RWPE2 (cell line): ENCODE measurements at places on chromosomes 12 and 14.
A peak's percentile ranks its signal among the peaks of the same experiment; 100 is the strongest.

- DNase-seq, result no peak
Observed at GRCh38 chr14:64569138-64569631, 19.4 kb downstream of the PPP1R36 start.

- DNase-seq, result no peak
Observed at GRCh38 chr12:81080431-81080983, 2.6 kb downstream of the ACSS3 start.

DNA sequence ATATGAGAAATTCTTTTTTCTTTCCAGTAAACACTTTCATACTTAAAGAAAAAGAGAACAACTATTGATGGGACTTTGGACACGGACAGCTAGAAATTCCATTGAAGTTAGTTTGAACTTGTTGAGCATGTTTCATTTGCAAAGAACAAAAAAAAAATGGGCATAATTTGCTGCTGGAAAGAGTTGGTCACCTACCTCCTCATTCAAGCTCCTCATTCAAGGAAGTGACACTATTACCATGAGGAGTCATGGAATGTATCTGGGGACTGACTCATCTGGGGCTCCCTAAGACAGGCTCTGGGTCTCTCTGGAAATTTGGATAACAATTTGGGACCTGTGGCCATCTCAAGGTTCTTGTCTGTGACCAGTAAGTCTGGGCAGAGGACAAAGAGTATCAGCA, 50.4 kb downstream of the KICS2 start:
- no peak for DNase-seq

DNA sequence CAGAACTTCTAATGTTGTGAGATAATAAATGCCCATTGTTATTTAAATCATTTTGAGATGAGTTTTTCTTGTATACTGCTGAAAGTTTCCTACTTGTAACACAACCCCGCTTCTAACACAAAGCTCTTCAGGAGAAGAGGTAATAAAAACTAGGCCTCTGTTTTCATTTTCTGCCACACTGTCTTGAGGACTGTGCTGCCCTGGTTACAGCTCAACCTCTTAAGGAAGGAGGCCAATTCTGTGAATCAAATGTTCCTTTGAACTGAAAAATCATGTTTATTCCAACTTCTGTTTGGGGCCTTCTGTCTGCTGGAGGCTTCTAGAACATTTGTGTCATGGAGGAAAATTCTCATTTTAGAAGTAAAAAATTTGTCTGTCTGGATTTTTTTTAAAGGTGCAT, 100.3 kb downstream of the LRIG3 start:
- DNase-seq, result no peak

DNA sequence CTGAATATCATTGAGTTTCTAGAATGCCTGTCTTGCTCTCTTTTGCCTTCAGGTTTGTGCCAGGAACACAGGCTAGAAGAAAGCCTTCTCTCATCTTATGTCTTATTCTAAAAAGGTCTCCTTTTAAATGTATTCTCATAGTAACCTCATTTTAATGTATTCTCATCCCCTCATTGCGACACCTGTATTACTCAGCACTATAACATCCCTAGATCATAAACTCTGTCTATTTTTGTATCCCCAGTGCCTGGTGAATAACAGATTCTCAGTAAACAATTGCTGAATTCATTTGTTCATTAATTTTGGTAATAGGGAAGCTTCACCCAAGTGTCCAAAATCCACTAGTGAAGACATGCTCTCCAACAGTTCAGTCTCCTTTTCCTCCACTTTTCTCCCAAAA, 8.8 kb upstream of the LRRK2 start:
- DNase-seq, result no peak

GRCh38 chr12:125304029-125304428, 238.8 kb downstream of the AACS start:
- no peak for DNase-seq

- no peak for DNase-seq
Observed at GRCh38 chr12:17918013-17918412, 172.0 kb downstream of the RERGL start.

GRCh38 chr14:79352076-79352630, 859.2 kb downstream of the DIO2 start:
- DNase-seq, result no peak

DNA sequence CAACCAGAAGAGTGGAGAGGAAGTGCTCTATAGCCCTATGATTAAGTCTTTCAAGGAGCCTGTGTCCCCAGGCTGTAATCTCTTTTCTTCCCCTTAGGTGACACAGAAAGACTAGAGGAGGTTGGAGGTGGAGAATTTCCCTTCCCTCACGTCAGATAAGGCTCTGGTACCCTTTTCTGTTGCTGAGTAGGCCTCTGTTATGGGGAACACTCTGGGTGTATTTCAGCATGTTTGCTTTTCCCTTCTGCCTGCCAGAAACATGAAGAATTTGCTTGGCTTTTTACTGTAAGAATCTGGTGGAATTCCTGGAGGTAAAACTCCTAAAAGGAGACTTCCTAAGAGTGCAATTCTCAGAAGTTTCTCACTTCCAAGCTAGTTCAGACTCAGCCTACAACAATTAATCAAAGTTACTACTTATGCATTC, 58.3 kb downstream of the SIX1 start:
- no peak for DNase-seq

GRCh38 chr12:116558280-116559161, 660 bp upstream of the MAP1LC3B2 start:
- no peak for DNase-seq

DNA sequence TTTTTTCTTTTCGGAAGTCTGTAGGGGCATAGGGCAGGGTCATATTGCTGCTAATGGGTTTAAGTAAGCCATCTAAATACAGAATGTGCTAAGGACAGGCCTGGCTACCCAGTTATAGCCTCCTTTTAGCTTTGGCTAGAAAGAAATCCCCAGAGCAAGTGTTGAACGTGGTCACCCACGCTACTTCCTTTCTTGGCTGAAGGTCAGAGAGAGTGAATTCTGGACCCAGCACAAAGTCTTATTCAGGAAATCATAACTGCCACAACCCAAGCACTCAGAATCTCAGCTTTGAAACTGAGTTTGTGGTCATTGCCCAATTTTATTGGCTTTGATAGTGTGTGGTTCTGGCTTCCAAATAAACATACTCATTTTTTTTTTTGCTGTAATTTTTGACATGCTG, 542.1 kb upstream of the ATP2B1 start:
- DNase-seq, result no peak

GRCh38 chr14:68921666-68922065, 57.4 kb downstream of the ACTN1 start:
- no peak for DNase-seq

- no peak for DNase-seq
Observed at GRCh38 chr14:76615331-76615730, 145.9 kb upstream of the VASH1 start.

- no peak for DNase-seq
Observed at GRCh38 chr12:106135781-106136180, 3.0 kb downstream of the NUAK1 start.

- no peak for DNase-seq
Observed at GRCh38 chr12:113961921-113962710, 4.0 kb downstream of the RBM19 start.

- DNase-seq, result no peak
Observed at GRCh38 chr12:21818627-21819026, 44.1 kb upstream of the KCNJ8 start.

- DNase-seq, result peak; percentile 99
Observed at GRCh38 chr14:103333754-103334643, at the start of gene EIF5. EIF5 (plus strand) TSS chr14:103334237; CDS start chr14:103335861, 1,624 bp downstream.

DNA sequence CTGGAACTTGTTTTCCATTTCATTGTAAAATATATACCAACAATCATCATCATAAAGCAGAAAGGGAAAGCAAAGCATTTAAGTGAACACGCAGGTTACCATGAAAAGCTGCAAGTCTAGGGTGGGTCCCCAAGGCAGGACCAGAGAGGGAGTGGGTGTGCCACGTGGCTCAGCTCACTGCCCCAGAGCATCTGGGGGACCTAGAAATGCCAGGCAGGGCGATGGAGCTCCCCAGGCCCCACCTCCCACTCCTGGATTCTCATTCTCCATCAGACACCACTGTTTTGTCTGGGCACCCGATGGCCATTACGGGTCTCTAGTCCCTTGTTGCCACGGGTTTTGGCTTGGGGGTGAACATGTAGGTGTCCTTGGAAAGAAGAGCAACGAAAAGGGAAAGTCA, 34.7 kb downstream of the BCL11B start:
- DNase-seq, result no peak

GRCh38 chr12:2053691-2054090, 904 bp downstream of the CACNA1C start:
- no peak for DNase-seq

DNA sequence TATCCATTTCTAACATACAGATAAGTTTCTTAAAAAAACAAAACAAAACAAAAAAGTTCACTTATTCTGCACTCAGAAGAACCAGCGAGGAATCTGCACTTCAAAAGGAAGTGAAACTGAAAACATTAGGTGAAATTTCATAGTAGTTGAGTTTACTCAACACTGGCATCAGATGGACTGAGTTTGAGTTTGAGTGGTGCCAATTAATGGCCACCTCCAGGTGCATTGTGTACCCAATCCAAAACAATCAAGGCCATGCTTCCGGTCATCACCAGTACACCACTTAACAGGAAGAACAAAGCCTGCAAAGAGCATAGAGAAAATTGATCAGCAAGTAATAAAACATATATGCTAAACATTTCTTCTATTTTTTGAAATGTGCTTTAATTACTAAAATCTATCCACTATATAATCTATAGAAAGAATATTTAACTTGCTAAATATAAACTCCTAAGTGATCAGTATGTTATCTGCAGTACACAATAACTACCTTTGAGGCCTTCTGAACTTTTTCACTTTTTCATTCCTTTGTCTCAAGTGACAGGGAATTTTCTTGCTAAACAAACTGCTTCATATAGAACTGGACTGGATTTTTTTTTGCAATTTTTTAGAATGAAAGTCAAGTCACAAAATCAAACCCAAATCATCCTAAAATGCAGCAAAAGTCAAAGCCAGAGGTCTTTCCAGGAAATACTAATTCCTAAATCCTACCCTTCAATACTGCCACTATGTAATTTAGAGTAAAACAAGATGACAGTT, 11.5 kb downstream of the SLC38A2 start:
- no peak for DNase-seq

- no peak for DNase-seq
Observed at GRCh38 chr14:48537600-48537999, 862.2 kb upstream of the MDGA2 start.

DNA sequence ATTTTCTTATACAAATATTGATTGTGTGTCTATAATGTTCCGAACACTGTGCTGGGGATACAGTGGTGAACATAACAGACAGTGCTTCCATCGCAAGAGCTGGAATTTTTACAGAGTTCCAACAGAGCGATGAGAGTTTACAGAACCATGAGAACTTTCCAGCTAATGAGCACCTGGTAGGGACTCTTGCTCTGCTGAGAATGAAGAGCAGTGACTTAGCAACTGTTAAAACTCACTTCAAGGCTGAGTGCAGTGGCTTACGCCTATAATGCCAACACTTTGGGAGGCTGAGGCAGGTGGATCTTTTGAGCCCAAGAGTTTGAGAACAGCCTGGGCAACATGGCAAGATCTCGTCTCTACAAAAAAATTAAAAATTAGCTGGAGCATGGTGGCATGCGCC, 113.8 kb upstream of the DIO2 start:
- no peak for DNase-seq

DNA sequence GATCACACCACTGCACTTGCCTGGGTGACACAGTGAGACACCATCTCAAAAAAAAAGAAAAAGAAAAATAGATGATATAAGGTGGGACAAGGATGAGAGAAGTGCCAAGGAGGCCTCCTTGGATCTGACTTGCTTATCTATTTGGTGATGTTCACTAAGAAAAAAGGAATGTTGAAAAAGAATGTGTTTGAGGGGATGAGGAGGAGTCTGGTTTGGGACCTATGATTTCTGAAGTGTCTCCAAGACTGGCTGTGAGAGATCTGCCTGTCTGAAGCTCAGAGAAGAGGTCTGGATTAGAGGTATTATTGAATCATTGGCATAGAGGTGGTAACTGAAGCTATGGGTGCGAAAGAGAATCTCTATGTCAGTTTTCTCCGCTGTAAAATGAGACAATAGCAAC, 42.8 kb downstream of the BCAT1 start:
- no peak for DNase-seq

DNA sequence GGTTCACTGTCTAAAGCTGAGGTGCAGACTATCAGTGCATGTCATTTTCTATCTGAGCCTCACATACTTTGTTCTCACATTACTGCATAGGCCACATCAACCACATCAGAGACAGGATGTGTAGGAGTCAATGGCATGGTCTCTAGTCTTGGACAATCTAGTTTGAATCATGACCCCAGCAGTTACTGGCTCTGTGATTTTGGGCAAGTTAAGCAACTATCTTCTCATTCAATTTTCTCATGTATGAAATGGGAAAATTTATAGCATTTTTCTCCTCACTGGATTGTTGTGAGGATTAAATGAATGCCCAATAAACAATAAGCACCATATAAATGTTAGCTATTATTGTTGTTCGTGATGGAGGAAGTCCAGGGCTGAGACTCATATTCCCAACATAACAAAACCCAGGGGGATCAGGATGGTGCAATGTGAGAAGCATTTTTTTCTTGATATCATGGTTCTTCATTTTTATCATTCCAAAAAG, 432.6 kb downstream of the LRIG3 start:
- DNase-seq, result no peak

- no peak for DNase-seq
Observed at GRCh38 chr14:71324767-71325272, 417.6 kb downstream of the PCNX1 start.

- no peak for DNase-seq
Observed at GRCh38 chr12:92992041-92992440, 62.9 kb upstream of the EEA1 start.

GRCh38 chr12:108812324-108812723, 45.1 kb downstream of the SSH1 start:
- no peak for DNase-seq

DNA sequence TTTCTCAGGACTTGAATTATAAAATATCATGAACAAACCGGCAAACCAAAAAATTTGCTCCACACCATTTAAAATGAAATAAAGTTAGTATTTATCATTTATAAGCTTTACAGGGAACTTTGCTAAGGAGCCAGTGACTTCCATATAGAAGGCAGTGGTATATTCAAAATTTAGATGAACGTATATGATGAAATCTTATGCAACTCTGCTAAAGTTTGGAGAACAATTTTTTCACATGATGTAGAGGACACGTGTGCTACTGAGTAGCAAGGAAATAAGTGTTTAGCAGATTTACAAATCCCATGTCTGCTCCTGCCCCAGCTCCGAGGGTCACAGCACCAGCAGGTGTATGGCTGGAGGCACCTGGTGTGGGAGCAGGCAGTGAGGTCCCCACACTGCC, 70.8 kb upstream of the IFNG-AS1 start:
- DNase-seq, result no peak

DNA sequence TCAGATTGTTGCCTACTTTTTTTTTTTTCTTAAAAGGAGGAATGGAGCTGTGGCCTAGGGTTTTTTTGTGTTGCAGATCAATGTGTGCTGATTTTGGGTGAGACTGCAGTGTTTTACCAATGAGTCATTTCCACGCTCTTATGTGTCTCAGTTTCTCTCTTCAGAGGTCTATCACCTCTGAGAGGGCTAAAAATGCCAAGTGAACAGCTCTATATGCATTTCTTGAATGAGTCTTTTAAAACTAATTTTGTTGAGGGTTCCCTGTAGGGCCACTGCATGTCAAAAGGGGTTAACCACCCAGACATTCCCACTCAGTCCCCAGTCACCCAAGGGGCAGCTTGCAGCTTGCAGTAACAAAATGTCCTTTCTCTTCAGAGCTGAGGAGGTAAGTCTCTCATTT, 24.3 kb upstream of the GLIPR1L2 start:
- DNase-seq, result no peak

- no peak for DNase-seq
Observed at GRCh38 chr12:54394281-54394719, 9.8 kb upstream of the ZNF385A start.
